DND-41 (cell line): ENCODE measurements at places on chromosomes 2 and 18.

DNA sequence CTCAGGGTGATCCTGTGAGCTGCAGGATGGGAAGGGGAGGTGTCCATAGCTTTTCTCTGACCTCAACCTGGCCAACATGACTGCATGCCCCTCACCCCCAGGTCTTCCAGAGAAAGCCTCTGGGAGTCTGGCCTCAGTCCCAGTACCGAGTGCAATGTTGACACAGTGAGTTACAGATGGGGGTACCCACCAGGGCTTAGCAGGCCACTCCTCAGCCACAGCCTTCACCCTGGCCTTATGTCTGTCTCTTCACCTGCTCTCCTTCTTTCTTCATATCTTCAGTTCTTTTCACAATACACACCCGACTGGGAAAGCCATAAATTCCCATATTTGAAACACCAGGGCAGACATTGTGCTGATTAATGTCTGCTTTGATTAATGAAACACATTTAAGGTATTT, 33.5 kb downstream of the AOX1 start:
- DNase-seq = no peak

GRCh38 chr2:42872721-42873120, 80.3 kb upstream of the HAAO start:
- DNase-seq = no peak

DNA sequence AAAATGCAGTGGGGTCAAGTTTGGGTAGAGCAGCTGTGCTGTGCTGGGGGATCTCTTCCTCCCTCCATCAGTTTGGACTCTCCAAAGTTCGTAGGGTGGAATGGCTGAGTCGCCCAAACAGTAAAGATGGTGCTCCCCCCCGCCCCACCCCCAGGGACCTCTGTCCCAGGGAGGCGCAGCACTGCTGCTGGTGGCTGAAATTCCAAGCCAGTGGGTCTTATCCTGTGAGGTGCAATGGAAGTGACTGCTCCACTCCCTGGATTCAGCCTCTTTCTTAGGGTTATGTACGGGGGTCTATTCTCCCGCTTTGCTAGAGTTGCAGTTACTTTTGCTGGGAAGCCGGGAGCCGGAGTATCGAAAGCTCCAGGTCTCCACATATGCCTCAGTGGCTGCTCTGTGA, 97.5 kb upstream of the CTAGE1 start:
- no peak for DNase-seq

DNA sequence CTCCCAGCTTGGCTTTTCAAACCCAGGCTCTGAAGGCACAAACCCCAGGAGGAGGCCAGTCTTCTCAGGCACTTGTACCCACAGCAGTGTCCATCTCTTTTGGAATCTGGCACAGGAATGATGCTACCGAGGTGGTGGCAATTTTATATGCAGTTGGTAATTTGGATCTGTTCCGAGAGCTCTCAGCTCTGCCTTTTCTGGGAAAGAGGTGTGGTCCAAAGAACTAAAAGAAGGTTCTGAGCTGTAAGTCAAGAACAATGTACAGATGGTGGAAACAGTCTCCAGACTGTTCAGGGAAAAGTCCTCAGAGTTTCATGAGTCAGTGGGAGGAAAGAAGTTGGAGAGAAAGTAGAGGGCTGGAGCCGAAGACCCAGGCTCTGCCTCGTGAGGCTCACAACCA, 353.4 kb downstream of the TGIF1 start:
- no peak for DNase-seq

DNA sequence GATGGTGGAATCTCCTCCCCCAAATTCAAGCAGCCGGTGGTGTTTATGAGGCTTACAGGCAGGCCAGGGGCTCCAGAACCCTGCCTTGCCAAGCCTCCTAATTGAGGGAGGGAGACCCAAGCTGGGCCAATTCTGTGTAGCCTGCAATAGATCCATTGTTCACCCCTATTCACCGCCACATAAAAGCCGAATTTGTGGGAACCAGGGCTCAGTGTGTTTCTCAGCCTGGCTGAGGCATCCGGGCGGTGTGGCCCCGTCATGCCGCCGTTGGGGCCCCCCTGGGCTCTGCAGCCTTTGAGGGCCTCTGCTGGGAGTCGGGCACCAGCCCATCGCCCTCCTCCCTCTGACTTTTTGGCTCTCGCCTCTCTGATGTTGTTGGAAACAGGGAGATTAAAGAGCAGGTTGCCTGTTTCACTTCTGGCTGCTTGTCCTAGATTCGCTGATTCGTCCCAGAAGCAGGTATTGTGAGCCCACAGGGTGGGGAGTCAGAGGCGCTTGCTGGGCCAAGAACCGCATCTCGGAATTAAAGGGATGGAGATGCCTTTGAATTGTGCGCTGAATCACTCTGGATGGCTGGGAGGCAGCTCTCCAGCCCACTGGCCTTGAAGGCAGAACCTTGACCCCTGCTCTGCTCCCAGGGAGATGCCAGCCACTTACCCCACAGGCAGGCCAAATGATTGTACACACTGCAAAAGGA, 14.7 kb upstream of the OTOS start:
- DNase-seq = no peak

- no peak for DNase-seq
Observed at GRCh38 chr18:32349728-32350395, 120.8 kb downstream of the GAREM1 start.

GRCh38 chr2:100703213-100703612, 116.7 kb upstream of the NPAS2 start:
- no peak for DNase-seq

- no peak for DNase-seq
Observed at GRCh38 chr2:97706112-97706511, 7.3 kb upstream of the ZAP70 start.

- no peak for DNase-seq
Observed at GRCh38 chr18:24486684-24487083, 26.2 kb downstream of the HRH4 start.

GRCh38 chr2:62441824-62442223, 64.2 kb downstream of the TMEM17 start:
- DNase-seq = no peak

GRCh38 chr2:146777181-146777580, 1067.6 kb upstream of the ACVR2A start:
- no peak for DNase-seq

DNA sequence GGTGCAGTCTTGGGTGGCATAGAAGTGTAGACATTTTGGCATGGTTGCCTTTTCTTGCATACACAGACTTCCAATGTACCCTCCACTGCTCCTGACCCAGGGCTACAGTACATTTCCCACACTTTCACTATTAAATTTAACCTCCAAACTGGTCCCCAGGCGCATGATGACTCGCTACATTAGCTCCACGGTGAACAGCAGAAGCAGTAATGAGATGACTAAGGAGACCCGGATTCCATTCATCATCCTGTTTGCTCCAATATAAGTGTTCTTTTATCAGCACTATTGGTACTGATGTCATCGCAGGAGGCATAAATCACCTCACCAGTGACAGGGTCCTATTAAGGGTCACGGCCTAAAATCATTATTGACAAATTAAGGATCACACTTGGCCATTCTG, 316.5 kb downstream of the EN1 start:
- DNase-seq = no peak

- DNase-seq = no peak
Observed at GRCh38 chr2:225584796-225585195, 185.3 kb downstream of the NYAP2 start.

GRCh38 chr2:98155716-98156115, 68.7 kb downstream of the VWA3B start:
- no peak for DNase-seq

DNA sequence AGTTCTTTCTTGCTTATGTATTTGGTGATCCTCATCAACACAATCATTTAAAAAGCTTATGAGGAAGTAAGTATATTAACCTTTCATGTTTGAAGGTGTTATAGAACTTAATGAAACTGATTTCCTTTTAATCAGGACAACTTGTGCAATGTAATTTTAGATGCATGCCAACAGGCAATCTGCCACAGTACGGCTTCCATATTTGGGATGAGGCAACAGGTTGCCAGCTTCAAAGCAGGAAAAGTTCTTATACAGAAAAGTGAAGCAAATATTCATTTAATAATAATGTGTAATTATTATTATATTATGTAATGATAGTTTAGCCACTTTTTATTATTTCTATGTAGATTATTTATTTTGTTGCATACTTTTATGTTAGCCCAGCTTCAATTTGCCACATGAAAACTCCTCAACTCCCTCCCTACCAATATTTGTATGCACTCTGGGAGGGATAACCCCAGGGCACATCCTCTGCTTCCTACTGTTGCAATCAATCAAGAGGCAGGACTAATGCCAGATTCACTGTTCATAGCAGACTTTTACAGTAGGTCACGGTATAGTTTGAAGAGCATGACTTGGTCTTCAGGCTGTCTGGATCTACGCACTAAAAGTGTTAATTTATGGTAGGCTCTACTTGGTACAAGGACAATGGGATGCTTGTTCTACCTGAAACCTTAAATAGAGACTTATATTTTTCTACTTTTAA, 277.2 kb downstream of the AGPS start:
- no peak for DNase-seq

DNA sequence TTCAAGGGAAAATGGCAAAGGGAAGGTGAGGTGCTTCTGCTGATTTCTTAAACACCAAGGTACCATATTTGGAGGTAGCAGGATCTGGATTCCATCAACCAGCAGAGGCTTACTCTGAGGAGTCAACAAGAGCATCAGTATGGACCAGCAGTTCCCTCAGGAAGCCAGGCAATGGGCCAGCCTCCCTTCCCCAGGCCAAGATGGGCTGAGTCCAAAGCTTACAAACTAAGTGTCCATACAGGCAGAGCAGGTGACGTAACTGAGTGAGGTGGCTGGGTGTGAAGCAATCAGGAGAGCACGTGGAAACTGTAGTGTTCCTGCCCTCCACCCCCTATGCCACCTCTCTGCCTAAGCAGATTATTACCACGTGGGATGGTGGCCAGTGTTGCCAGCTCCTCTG, 134.2 kb upstream of the HNRNPA3 start:
- no peak for DNase-seq

DNA sequence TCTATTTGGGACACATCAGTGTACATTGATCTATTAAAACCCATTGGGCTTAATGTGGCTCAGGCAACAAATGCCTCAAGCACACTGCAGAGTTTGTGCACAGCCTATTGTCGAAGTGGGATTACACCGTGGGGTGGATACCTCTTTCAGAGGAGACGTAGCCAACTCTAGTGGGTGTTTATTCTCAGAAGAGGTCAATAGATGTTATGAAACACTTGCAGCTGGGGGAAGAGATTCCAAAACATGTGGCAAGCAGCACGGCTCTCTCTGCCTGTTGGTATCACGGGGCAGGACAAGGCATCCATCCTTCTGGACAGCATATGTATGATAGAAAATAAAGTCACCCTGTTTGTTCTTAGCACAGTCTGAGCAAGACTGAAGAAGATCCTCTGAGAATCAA, 121.4 kb upstream of the COPS8 start:
- no peak for DNase-seq

- no peak for DNase-seq
Observed at GRCh38 chr2:174327841-174328113, 7.0 kb upstream of the SP9 start.

DNA sequence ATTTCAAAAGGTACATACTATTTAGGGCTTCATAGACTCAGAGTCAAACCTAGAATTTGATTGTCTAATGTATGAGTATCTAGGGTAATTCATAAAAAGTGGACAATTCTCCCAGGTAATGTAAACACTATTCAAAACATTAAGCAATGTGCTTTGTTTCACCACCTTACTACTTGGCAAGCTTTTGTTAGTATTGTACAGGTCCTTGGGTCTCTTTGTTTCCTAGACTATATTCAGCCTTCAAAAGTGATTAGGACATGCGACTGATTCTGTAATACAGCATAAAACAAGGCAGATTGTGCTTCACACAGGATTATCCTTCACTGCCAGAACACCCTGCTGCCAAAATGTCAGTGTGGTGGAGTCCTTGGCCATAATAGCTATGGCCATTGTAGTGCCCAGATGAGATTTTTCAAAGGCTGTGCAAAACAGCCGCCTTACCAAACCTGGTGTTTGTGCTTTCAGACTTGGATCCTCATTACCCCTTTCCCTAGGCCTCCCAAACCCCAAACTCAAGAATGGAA, 90.1 kb upstream of the CAVIN2 start:
- no peak for DNase-seq

- DNase-seq = no peak
Observed at GRCh38 chr18:55830544-55830943, 242.6 kb upstream of the TCF4 start.

- DNase-seq = no peak
Observed at GRCh38 chr2:241087420-241088268, 14.4 kb downstream of the MTERF4 start.

- DNase-seq = no peak
Observed at GRCh38 chr2:212957624-212958023, 193.8 kb downstream of the IKZF2 start.

DNA sequence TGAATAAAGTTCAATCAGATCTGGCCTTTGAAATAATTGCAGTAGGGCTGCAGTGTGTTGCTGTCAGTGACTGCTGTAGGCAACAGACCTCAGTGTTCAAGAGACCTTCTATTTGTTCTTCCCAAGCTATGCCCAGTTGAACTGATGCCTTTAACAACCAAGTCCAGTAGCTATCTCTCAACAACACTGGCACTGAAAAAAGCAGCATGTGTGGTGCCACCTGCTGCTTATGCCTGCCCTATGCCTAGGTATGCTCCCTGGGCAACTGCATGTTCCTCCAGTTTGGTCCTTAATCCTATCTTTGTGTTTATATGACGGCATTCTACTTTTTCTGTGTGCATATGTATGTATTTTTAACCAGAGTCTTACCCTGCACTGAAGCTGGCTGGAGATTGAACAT, 523.9 kb upstream of the MEX3C start:
- no peak for DNase-seq

GRCh38 chr2:179796213-179797007, 65.0 kb downstream of the ZNF385B start:
- no peak for DNase-seq

DNA sequence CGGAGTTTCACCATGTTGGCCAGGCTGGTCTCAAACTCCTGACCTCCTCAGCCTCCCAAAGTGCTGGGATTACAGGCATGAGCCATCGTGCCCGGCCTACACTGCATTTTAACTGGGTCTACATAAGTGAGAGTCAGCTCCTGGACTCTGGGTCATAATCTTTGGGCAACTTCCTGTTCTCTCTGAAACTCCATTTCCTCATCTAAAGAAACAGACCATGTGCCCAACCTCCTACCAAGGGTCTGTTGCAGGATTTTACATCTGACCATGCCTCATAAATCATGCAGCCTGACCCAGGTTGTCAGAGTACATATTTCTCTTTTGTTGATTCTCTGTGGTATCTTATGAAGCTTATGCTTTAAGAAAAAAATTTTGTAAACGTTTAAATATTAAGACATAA, 280.4 kb downstream of the ALPK2 start:
- no peak for DNase-seq
